ENCODE measurements at places on chromosomes 11 and 22.
A peak's percentile ranks its signal among the peaks of the same experiment; 100 is the strongest.

- DNase-seq, result no peak
These were observed 79.9 kb upstream of the DRD2 start for GRCh38 chr11:113555071-113555619.

DNA sequence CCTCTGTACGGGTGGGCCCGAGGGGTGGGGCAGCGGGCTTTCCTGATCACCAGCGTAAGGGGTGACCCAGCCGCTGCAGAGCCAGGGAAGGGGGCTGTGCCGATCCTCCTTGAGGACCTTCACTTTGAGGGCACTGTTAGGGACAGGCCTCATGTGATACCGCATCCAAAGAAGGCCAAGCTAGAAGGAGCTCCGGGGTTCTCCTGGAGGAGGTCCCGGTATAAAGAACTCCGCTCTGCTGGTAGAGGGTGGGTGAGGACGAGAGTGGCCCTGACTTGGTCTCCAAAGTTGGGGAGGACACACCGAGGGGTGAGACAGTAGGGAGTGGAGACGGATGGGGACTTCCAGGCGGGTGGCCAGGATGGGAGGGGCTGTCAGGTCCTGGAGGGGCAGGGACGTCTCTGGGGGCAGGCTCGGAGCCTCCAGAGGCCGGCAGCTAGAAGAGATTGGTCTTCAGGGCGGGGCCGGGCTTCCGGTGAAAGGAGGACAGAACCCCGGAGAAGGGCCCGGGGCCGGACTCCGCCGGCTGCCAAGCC lies 4.6 kb downstream of the PHOX2A start:
- DNase-seq, result peak; percentile 75

GRCh38 chr22:33314316-33314715 lies 256.1 kb upstream of the SYN3 start:
- DNase-seq, result no peak

DNA sequence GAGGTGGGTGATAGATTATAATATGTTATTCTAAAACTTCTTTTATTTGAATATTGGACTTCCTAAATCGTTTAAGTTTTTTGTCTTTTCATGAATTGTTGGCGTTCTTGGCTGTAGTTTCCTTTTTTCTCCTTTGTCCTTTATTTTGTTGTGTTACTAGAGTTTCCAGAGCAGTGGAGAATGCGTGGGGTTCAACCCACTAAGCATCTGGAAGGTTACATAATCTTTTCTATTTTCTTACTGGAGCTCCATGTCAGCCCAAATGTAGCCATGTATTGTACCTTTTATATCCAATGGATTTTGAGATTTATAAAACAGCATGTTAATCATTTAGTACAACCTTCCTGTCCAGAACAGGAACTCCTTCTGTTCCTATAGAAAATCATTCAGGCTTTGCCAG lies 63.2 kb downstream of the PPP6R3 start:
- DNase-seq, result no peak

- DNase-seq, result no peak
These were observed 3.8 kb downstream of the SUSD2 start for GRCh38 chr22:24185001-24185500.

GRCh38 chr11:126680131-126680530 lies 320.4 kb downstream of the KIRREL3 start:
- no peak for DNase-seq

GRCh38 chr11:60711276-60711675 lies 11.9 kb downstream of the MS4A8 start:
- DNase-seq, result no peak
